Activated T-helper 9 cell treated with anti-CD3 and anti-CD28 coated beads, Interleukin-2, amount 50 U/mL, for 16 hours (primary cell): ENCODE measurements at places on chromosomes 3 and 15.

DNA sequence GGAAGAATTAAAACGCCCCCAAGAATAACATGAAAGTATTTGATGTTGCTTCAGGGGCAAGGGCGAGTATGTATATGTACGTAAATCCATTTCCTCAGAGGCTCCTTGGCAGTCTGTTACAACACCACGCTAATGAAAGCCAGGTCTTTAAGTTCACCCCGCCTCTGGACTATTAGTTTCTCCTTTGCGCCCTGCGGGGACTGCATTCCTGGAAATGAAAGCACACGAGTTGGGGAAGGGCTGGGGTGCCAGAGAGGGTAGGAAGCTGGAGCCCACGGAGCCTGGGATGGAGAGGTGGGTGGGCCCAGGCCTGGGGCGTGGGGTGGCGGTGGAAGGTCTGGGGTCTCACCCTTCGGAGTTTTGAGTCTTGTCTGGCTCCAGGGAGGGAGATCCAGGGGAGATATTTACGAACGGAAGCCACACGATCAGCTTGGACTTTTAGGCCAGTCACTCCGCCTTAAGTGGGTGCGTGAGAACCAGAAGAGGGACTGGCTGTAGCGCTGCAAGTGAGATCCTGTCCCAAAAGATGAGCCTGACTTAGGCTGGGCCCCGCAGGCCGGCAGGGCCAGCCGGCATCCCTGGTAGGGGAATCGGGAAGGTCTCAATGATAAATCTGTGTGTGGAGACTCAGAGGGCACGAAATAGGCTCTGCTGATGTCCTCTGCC is 1.6 kb upstream of the PLCL2 start:
- no peak for DNase-seq

- DNase-seq = no peak
Measured at GRCh38 chr15:22228101-22228762, 147.9 kb downstream of the OR4M2 start.

DNA sequence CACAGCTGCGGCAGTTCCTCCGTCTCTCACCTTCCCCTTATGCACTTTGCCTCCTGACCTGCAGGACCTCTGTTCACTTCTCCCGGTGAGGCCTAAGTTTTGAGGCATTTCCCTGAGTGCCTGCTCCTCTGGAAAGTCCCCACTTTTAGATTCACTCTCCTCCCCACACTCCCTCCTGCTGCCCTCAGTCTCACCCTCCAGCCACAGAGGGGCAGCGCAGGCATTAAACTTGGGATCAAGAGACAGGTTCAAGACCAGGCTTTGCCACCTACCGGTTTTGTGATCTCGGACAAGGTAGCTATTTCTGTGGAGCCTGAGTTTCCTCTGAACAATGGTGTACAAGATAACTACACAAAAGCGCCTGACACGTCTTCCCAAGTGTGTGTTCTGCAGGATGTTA is 19.4 kb downstream of the SLC6A11 start:
- no peak for DNase-seq

- no peak for DNase-seq
Measured at GRCh38 chr15:35481992-35482391, 64.0 kb downstream of the DPH6 start.

DNA sequence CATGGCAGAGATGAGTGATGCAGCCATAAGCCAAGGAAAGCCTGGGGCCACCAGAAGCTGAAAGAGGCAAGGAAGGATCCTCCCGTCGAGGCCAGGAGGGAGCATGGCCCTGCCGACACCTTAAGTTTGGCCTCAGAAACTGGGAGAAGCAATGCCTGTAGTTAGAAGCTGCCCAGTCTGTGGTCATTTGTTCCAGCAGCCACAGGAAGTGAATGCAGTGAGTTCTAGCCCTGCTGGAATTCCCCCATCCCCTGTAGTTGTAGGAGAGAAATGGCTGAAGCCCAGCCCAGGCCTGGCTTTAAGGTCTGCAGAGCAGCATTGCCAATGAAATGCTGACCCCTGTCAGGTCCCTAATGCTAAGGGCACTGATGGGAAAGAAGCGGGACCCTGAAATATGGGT is 12.2 kb upstream of the CHSY1 start:
- DNase-seq = no peak
